ENCODE measurements at places on chromosomes 7 and 10.

- no peak for DNase-seq
Observed at GRCh38 chr10:71447676-71448075, 51.0 kb downstream of the CDH23 start.

GRCh38 chr10:30437031-30437841 is 3.3 kb downstream of the MAP3K8 start:
- DNase-seq, result no peak

- DNase-seq, result no peak
Observed at GRCh38 chr7:143479055-143479766, 1.5 kb downstream of the TAS2R41 start.

DNA sequence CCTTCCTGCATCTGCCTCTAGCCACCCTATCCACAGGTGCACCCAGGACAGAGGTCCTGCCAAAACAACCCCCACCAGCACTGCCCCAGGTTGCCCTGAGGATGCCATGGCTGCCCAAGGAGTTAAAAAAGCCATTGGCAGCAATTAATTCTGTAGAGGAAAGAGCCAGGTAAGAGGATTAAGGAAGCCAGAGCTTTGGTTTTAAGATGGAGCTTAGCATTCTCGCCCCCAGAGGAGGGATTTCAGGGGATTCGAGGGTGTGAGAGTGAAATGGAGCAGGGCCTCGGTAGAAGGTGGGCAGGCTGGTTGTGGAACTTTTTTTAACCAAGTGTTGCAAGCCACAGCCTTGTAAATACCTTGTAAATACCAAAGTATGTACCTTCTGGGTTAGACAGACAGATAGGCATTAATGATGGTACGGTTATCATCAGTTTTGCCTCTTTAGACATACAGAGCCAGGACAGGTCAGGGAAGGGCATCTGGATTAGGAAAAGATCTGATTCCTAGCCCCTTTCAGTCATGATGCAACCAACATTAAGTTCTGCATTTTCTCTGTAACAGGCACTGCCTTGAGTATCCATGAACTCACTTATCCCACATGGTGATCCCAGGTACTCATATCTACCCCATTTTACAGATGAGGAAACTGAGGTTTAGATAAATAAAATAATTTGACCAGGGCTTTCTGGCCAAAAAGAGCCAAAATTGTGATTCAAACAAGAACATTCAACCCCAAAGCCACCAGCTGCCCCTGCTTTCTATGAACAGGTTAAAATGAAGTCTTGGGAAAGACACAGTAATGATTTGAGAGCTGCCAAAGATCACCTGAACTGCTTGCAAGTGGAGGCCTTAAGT is 120.7 kb upstream of the PPIF start:
- DNase-seq, result no peak

DNA sequence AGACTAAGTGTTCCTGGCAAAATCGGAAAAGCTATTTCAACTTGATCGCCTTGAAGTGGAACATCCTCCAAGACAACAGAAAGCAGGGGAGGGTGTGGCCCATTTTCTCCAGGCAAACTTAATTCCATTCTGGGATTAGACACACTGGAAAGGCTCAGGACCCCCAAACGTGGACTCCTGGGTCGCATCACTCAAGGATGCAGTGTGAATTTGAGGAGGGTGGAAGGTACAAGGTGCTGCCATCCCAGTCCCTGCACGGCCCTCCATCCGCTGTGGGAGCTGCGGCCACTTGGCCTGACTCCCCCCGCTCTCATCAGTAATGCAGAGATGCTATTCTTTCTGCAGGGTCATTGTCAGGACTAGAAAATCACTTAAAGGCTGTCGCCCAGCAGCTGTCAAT is 2.4 kb downstream of the CNPY1 start:
- no peak for DNase-seq

- DNase-seq, result no peak
Observed at GRCh38 chr7:76149847-76150691, 51.6 kb upstream of the SRRM3 start.

- DNase-seq, result no peak
Observed at GRCh38 chr7:19853261-19853832, 79.9 kb upstream of the TMEM196 start.

GRCh38 chr7:100127866-100128636 is 1.3 kb downstream of the MBLAC1 start:
- DNase-seq, result no peak

GRCh38 chr10:5830629-5831445 is 17.6 kb upstream of the GDI2 start:
- no peak for DNase-seq

GRCh38 chr10:77060913-77061312 is 576.7 kb downstream of the KCNMA1 start:
- DNase-seq, result no peak

- DNase-seq, result no peak
Observed at GRCh38 chr7:66683770-66684123, 55.1 kb downstream of the KCTD7 start.

DNA sequence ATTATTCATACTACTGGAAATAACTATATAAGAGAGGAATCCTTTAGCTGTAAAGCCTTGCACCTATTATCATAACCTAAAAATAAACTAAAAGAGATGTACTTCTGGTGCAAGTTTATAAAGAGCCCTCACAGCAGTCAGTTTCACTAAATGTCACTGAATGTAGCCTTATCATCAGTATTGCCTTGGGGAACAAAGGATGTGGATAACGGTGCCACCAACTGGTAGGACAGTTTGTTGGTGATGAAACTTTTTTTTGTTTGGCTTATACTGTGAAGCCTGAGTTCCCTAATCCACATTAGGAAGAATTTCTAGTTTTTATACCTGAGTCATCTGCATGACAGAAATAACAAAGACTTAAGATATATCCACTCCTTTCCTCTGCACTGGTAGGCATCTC is 117.9 kb upstream of the COL1A2 start:
- no peak for DNase-seq

DNA sequence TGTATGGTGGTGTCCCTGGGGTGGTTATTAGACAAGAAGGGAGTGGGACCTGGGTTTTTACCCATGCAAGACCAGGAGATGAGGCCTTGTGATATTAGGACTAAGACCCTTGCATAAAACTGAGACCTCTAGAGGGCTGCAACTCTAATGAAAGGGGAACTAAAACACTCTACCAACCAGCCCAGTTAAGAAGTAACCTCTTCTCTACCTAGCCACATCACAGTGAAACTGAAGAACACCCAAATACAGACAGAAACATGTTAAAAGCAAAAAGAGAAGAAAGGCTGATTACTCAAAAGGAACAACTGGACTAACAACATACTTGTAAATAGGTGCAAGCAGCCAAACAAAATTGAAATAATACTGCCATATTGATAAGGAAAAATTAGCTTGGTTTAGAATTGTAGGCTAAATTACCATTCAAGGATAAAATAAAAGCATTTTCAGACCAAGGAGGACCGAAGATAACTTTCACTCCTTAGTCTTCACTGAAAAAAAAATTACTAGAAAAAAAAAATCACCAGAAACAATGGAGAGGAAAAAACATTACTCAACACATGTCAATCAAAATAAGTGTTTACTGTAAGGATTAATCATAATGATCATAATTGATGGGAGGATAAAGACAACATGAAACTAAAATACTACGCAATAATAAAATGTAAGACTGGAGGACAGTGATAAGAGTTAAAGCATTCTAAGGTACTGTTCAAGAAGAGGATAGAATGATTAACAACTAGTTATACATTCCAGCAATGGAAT is 27.6 kb downstream of the ERLIN1 start:
- DNase-seq, result no peak

- no peak for DNase-seq
Observed at GRCh38 chr10:43122096-43122495, 16.1 kb upstream of the CSGALNACT2 start.

GRCh38 chr10:78578929-78579328 is 489.8 kb upstream of the ZMIZ1 start:
- no peak for DNase-seq

DNA sequence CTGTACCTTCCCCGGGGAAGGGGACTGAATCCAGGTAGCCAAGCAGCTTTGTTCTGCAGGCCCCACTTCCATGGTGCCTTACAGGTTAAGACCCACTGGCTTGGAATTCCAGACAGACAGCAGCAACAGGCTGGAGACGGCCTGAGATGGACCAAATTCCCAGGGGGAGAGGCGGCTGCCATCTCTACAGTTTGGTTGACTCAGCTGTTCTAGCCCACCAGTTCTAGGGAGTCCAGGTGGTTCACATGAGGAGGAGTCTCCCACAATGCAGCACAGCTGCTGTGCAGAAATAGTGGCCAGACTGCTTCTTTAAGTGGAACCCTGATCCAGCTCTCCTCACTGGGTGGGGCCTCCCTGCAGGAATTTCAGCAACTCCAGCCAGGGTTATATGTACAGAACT is 74.1 kb downstream of the C10orf67 start:
- DNase-seq, result no peak

GRCh38 chr7:44750921-44751571 is 2.4 kb downstream of the ZMIZ2 start:
- DNase-seq, result no peak

DNA sequence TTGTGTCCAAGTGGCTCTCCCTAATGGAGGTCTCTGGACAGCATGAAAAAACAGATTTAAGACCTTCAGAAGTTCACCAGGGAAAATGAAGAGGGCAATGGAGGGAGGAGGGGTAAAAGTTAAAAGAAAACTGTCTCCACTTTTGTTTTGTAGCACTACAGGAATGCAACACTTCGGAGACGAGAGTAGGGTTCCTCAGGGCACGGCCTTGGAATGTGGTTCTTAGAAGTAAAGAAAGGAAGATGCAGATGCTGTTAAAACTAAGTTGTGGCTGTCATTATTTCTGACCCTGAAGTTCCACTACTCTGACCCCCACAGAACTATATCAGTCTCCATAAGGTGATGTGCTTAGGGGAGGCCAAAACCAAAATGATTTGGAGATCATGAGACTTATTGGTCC is 335.1 kb downstream of the XPNPEP1 start:
- DNase-seq, result no peak

DNA sequence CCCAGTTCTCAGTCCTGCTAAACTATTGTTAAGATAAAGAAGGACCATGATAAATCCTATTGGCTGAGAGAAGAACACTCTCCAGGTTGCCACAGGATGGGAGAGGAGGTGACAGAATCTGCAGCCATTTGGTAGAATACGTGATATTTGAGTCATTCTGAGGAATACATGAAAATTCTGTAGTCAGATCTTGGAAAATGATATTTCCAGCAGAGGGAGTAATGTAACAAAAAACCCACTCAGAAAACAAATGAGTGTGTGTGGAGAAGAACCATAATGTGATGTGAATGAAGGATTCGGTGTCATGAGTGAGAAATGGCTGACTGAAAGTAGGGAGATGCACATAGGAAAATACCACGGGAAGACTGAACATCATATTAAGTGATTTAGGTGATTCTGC is 128.5 kb upstream of the PFKP start:
- DNase-seq, result no peak

GRCh38 chr7:11458736-11459483 is 373.1 kb downstream of the THSD7A start:
- no peak for DNase-seq

- no peak for DNase-seq
Observed at GRCh38 chr7:127993317-127993716, 37.9 kb downstream of the LRRC4 start.

DNA sequence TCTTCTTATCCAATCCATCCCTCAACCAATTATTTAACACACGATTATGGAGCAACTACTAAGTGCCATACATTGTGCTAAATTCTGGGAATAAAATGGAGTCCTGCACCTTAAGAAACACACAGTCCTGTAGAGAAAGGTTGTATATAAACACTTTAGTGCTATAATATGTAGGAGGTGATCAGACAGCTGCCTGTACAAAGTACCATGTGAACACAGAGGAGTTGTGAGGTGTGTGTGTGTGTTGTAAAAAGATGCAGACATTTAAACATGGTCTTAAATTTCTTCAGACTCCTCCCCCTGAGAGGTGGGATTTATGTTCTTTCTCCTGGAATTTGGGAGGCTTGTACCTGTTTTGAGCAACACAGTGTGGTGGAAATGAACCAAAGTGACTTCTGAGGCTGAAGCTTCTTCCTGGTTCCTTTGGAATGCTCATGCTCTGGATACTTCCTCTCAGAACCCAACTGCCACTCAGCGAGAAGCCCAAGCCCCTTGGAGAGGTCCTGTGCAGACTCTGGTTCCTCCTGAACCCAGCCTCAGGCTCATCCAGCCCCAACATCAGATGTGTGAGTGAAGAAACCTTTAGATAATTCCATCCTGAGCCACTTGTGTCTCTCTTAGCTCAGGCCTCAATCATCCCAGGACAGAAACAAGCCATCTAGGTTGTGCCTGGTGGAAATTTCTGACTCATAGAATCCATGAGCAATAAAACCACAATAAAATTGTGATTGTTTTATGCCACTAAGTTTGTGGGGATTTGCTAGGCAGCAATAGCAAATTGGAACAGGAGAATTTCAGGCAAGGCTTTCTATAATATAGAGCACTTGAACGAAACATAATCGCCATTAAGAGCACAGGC is 161.2 kb upstream of the FAM3C start:
- DNase-seq, result no peak
